Mammary epithelial cell (primary cell): ENCODE measurements at places on chromosomes 12 and 14. TPM values are rescaled to one million over a fixed set of nuclear protein-coding genes. Genes with fewer than 3 reads are reported as not detected.
A peak's percentile ranks its signal among the peaks of the same experiment; 100 is the strongest.

DNA sequence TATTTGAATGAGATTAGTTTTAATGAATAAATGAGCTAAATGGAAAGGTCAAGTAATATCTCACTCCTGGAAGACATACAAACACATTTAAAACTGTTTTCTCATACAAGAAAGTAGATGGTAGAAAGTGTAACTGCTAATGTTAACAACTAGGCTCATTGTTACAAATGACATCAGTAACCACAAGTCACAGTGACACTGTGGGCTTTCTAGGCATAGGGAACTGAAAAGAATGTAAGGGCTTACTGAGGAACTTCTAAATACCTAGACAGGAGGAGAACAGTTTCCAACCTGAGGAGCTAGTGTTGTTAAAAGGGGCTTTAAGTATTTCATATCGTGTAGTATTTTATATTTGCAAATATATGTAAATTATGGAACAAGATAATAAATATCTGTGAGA, 17.5 kb upstream of the ERGIC2 start:
- no peak for DNase-seq

DNA sequence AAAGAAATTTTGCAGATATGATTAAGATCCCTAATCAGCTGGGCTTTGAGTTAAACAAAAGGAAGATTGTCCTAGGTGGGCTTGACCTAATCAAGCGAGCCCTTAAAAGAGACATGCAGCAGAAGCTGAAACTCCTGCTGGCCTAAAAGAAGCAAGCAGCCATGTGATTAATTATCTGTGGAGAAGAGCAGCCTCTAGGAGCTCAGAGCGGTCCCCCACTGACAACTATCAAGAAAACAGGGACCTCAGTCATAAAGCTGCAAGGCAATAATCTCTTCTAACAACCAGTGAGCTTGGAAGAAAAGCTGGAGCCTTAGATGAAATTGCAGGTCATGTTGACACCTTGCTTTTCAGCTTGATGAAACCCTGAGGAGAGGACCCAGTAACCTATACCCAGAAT, 288.9 kb upstream of the CLEC14A start:
- no peak for DNase-seq

DNA sequence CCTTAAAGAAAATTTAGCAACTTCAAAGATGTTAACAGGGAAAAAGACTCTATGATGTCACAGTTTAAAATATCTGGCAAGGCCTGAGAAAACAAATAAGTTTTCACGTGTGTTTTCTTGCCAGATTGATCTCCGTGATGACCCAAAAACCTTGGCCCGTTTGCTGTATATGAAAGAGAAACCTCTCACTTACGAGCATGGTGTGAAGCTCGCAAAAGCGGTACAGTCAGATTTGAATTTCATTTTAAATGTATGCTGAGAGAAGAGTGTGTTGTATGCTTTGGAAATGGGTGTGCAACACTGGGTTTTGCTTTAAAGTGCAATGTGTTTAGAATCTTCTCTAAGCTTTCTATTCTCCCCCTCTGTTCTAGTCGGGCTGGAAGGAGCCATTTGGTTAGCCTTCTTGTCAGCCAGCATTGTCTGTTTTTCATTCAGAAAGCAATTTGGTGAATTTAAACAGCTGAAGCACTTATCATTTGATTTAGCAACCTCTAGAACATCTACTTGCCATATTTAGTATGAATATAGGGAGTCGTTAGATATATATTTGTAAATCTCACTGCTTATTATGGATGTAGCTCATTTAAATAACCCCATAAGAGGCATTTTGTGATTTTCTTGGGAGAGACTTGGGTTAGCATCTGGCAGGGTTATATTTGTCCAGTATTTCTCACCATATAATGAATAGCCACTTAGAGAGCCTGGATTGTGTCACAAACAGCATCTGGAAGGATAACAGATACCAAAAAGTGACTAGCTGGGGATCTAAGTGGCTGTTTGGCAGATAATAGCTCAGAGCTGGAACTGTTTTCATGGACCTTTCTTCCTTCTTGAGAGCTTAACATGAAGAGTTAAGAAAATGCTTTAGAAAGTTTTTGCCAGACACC, 35.5 kb downstream of the GPHB5 start:
- DNase-seq: no peak

DNA sequence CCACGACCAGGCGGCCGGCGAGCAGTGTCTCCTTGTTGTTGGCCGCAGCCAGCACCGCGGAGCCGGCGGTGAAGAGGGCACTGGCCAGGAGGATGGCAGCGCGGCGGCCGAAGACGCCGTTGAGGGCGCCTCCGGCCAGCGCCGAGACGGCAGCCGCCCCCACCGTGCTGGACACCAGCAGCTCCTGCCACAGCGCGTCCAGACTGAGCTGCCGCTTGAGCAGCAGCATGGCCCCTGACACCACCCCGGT, 691 bp downstream of the SLC2A13 start:
- DNase-seq: no peak

DNA sequence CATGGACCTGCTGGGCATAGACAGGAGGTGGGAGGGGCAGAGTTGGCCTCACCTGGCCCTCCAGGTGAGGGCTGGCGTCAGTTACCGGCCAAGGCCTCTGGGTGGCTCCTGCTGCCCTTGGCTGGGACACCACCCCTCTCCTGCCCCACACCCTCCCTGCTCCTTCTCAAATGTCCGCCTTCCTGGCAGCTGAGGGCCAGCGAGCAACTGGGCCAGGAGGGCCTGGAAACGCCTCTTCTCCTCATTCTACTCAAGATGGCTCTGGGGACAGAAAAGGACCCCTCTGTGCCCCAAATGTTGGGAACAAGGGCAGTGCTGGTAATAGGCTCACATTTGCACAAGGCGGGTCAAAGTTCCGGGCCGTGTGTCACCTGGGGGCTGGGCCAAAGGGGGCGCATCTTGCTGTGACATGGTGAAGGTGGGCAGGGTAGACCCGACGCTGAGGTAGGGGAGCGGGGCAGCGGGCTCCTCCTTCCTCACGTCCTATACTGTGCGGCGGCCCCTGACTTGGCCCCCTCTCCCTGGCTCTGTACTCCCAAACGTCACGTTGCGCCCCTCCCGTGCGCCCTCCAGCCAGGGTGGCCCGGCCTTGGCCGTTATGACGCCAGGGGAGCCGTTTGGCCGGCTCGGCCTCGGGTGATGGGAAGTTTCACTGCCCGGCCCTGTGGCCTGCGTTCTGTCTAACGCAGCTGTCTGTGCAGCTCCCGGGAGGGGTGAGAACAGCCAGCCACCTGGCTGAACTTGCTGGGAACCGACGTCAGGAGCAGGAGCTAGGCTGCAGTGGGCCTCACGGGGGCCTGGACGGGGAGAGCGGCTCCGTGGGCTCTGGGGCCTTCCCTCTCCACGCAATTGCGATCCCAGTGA, 18.0 kb upstream of the DLK1 start:
- DNase-seq: no peak

- no peak for DNase-seq
These were observed 24.0 kb downstream of the GSG1 start for GRCh38 chr12:13079440-13079906.

DNA sequence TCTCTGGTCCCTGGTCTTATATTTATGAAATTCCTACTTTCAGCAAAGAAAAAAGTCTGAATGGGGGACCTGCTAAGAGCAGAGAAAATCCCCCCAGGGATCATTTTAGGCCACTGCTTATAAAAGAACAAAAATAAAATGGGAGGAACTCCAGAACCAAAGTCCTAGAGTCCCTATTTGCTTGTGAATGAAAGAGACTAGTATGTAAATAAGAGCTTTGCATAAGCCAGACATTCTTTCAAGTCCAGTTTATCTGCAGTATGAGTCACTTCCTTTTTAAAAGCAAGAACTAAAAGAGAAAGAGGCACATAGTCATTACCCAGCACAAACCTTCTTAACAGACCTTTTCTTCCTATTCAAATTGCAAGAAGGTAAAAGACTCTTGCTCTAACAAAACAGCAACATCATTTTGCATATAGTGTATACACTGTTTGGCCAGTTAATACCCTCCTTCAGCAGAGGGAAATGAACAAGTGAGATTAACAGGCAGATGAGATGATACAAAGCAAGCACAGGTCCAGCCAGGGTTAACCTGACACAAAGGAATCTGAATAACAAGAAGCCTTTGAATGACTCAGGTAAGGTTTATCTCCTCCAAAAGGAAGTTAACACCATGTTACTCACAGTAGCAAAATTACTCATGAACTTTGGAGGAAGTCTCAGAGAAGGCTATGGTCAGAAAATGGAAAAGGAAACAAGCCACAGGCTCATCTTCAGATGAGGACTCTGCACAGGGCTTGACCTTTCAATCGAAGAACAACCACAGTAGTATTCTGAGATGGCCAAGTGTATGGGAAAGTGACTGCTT, 87.3 kb downstream of the PHLDA1 start:
- peak; percentile 93 for DNase-seq

DNA sequence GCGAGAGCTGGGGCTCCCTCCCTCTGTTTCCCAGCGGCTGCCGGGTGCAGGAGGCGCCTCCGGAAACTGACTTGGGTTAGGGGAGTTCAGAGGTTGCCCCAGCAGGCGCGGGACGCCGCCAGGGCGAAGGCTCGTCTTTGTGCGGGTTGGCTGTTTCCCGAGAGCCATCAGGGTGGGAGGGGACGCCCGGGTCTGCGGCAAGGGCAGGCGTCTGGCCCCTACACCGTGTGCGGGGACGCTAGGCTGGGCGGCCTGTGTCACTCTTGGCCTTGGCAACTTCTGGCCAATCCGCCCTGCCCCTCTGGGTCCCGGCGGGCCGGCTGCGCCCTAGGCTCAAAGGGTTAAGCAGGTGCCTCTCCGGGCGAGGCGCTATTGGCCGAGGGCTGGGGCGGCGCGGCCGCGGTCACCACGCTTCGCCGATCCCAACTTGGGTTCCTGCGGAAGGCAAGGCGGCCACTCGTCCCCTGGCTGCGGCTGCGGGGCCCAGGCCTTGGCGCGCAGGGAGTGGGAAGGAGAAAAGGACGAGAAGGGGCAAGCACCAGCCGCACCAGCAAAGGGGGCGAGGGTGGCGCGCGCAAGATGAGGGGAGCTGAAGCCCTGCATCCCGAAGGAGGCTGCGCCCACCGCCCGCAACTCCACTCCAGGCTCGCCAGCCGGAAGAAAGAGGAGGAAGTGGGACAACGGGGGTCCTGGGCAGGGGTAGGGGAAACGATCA, 5.6 kb upstream of the NPAS3 start:
- DNase-seq: no peak

DNA sequence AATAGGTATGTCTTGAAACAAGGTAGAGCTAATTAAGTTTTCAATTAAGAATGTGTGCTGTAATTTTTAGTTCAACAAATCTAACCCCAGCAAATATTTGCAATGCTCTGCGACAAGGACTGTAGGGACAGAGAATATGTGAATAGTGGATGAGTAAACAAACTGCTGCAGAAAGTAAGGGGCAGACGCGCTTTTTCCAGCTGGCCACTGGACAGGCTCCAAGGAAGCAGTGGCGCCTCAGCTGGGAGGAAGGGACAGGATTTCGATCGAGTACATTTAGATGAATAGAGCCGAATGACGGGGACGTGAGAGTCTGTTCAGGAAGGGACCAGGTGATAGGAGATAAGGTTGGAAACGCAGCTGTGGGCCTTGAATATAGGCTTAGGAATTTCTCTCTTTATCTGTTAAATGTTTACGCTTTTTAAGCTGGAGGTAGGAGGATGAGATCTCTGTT, 69.3 kb downstream of the ELK3 start:
- no peak for DNase-seq

- no peak for DNase-seq
These were observed 9.7 kb upstream of the ANKLE2 start for GRCh38 chr12:132771126-132771838.

C12orf56 gene
- total RNA-seq: 0.26 and 0.59 TPM in 2 replicates

LRRIQ1 gene
- total RNA-seq: 2.2 TPM
